ENCODE measurements at places on chromosomes 2 and 18.

DNA sequence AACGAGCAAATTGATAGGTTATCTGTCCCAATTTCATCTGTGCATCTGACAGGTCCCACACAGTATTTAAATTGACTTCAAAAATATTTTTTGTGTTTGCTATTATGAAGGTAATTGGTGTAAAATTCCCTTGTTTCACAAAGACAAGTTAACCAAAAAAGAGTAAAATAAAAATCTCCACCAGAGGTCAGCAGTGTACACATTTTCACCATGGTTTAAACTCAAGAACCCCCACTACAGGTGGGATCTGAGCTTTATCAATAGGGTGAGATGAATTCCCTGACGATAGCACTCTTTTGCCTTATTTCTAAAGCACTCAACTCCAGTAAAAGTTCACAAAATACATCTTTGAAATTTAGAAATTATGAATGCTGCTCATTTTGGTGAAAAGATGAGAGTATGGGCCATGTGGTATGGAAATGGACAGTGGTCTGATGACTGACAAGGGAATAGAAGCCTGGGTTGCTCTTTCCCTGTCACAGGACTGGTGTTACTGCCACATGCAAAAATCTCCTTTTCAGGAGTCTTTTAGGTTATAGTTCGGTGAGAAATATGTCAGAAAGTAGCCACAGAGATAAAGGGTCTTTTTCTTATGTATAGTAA lies 68.0 kb downstream of the SERPINB8 start:
- no peak for DNase-seq

DNA sequence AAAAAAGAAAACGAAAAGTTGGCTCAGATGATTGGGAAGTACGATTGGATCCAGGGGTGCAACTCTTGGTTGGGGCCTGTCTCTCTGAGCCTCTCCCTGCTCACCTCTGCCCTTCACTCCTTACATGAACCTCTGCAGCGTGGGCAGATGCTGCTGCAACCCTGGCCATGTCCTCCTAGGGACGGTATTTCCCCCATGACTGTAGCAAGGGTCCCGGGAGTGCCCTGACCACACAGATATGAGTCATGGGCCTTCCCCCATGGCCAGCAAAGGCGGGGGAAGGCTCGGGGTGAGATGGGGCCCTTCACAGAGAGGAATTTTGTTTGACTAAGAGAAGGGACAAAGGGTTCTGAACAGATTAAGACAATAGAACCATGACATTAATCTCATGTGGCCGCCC lies 129.0 kb downstream of the NCK2 start:
- no peak for DNase-seq

DNA sequence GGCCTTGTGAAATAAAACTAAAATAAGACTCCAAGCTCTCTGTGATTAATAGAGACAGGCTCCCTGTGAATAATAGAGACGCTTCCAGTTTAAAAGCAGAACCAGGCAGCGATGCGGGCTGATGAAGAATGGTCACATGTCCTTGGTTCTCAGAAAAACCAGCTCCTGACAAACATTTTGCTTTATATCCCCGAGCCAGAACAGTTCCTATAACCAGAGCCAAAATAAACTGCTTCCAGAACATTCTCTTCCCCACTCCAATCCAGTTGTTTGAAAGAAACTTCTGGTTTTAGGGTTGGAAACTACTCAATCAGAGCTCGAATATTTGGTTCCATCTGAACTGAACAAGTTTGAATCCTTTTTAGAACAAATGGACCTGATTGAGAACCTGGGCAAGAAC lies 213.7 kb downstream of the TSN start:
- DNase-seq = no peak

DNA sequence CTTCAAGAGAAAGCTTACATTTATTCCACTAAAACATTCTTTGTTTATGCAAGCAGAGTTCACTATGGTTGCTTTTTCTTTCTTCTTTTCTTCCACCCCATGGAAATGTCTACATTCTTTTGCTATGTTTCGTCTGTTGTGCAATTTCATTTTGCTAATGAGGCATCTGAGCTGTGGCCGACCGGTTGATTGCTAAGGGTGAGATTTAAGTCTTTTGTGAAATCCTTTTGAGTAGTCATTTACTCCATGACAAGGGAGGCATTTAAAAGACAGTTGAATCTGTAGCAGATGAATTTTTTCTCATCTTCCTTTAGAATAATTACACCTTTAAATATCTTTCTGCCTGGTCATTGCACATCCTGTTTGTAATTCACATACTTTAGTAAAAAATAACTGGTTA lies 324.1 kb upstream of the THUMPD2 start:
- no peak for DNase-seq

- no peak for DNase-seq
These were observed 258.9 kb downstream of the DCC start for GRCh38 chr18:52598921-52599320.

DNA sequence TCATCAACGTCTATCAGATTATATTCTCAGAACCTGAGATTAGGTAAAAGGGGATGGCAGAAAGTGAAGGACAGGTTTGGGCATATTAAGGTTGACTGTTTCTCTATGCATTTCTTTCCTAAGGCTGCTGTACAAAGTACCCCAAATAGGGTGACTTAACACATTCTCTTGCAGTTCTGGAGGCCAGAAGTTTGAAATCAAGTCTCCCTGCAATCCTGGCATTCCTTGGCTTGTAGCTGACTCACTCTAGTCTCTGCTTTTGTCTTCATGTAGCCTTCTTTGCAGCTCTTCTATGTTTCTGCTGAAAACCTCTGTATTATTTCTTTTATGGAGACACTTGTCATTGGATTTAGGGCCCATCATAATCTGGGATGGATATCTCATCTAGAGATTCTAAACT lies 364.3 kb downstream of the PLCL1 start:
- no peak for DNase-seq

GRCh38 chr2:142865924-142866323 lies 11.5 kb upstream of the KYNU start:
- no peak for DNase-seq

GRCh38 chr2:240195316-240195861 lies 54.9 kb upstream of the OTOS start:
- DNase-seq = no peak

Measured in central memory CD4-positive, alpha-beta T cell (primary cell).